Esophagus squamous epithelium (tissue), 5 donors: ENCODE measurements at places on chromosomes 16 and 17.

- no peak for DNase-seq
Measured at GRCh38 chr16:69399361-69399760, 13.6 kb upstream of the TERF2 start.

DNA sequence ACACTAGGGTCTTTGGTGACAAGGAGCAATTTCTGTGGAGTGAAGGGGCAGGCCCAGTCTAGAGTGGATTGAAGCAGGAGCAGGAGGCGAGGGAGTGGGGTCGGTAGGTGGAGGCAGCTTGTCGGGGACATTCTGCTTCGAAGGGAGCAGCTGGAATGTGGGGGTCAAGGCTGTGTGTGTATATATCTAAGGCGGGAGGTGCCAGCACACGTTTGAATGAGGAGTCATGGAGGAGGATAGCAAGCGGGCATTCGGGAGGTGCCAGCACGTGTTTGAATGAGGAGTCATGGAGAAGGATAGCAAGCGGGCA, 17.7 kb downstream of the NT5M start:
- DNase-seq = no peak

GRCh38 chr16:88768071-88768783, 16.8 kb downstream of the PIEZO1 start:
- no peak for DNase-seq

DNA sequence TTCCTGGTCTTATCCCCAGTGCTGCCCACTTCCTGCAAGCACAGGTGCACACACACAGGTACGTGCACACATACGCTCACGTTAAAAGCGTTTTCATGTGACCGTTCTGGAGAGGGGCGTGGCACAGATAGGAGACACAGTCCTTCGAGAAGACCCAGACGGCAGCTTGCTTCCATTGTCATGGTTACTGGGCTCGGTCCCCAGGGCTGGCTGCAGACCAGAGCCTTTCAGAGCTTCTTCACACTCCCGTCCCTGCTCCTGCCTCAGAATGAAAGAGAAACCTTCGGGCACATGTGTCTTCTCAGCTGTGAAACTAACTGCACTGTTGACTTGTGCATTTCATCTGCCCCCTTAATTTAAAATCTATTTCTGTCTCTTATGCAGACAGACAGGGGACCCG, 154.2 kb downstream of the PITPNC1 start:
- DNase-seq = no peak

- no peak for DNase-seq
Measured at GRCh38 chr16:86085795-86086194, 186.8 kb downstream of the IRF8 start.

DNA sequence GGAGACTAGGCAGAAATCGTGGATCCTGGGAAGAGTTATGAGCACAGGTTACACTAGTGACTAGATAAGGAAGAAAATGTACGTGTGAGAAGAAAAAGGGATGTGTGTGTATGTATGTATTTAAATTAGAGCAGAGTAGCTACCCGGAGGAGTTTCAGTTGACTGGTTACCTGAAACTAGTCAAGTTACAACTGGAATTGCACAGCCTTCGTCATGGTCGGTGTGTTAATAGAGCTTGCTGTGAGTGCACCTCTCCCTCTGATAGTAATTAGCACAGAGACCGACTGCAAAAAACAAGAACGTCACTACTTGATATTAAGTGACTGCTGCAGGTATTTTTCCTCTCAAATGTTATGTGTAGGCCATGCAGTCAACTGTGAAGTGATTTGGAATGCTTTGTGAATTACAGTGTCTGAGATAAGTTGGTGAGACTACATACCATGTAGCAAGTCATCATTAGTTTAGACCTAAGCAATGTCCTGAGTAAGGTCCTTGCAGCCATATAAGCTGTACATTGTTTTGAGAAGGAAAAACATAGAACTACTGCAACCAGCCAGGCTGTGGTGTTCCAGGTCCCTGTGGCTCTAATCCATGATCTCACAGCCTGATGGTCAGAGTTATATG, 95.7 kb downstream of the WNT3 start:
- DNase-seq = no peak

- no peak for DNase-seq
Measured at GRCh38 chr17:28086519-28086918, 44.0 kb downstream of the NLK start.

GRCh38 chr17:50363217-50364060, 9.5 kb downstream of the MRPL27 start:
- no peak for DNase-seq

GRCh38 chr16:47847220-47847970, 308.4 kb downstream of the ABCC12 start:
- no peak for DNase-seq

DNA sequence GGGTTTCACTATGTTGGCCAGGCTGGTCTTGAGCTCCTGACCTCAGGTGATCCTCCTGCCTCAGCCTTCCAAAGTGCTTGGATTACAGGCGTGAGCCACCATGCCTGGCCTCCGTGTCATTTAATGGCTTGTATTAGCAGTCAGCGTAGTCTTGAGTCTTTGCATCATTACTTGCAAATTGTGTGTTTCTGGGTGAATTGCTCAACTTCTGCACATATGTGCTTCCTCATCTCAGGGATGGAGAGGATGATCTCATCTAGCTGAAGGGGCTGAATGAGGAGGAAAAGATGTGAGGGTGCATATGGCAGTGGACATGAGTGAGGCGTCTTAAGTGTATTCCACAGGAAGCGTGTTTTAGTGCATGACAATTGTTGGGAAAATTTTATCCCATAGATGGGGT, 155.8 kb downstream of the SNX29 start:
- DNase-seq = no peak

GRCh38 chr17:74646231-74646630, 22.7 kb upstream of the CD300E start:
- DNase-seq = no peak
